HFFc6 (cell line): ENCODE measurements at places on chromosomes 7 and 10. TPM values are rescaled to one million over a fixed set of nuclear protein-coding genes. Genes with fewer than 3 reads are reported as not detected.
A peak's percentile ranks its signal among the peaks of the same experiment; 100 is the strongest.

- DNase-seq, result no peak
- peaks cover 71% of the 10 kb centered on the region for H3K4me1 ChIP-seq
- no peak overlapping the region; the same call in 1 of the 2 replicates for H3K27ac ChIP-seq
- no peaks in the 10 kb centered on the region for H3K27me3 ChIP-seq
These were observed 2.6 kb downstream of the LRRN3 start for GRCh38 chr7:111093496-111093895.

DNA sequence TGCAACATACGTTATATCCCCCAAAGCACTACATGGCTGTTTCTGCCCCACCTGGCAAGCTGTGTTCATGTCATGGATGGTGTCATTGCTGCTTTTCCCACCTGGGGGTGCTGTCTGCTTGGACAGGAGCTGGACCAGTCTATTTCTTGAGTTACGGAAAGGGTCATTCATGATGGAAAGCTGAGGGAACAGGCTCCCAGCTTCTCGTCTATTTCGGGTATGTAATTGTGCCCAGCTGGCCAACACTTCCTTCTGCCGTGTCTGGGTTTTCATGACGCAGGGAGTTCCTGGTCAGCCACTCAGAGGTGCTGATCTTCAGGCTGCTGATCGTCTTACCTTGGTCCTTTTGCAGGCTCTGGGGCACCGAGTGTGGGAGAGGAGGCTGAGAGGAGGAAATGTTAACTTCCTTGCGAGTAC is 8.6 kb downstream of the BTBD16 start:
- peaks cover 41% of the 10 kb centered on the region for H3K4me1 ChIP-seq
- DNase-seq, result peak; percentile 55
- H3K36me3 ChIP-seq, result no peaks in the 10 kb centered on the region
- H3K27me3 ChIP-seq, result peaks cover 3% of the 10 kb centered on the region; the same call in 1 of the 2 replicates
- peak overlapping the region; percentile 22; the same call in 1 of the 2 replicates for H3K4me3 ChIP-seq
- no peak overlapping the region for H3K27ac ChIP-seq

DNA sequence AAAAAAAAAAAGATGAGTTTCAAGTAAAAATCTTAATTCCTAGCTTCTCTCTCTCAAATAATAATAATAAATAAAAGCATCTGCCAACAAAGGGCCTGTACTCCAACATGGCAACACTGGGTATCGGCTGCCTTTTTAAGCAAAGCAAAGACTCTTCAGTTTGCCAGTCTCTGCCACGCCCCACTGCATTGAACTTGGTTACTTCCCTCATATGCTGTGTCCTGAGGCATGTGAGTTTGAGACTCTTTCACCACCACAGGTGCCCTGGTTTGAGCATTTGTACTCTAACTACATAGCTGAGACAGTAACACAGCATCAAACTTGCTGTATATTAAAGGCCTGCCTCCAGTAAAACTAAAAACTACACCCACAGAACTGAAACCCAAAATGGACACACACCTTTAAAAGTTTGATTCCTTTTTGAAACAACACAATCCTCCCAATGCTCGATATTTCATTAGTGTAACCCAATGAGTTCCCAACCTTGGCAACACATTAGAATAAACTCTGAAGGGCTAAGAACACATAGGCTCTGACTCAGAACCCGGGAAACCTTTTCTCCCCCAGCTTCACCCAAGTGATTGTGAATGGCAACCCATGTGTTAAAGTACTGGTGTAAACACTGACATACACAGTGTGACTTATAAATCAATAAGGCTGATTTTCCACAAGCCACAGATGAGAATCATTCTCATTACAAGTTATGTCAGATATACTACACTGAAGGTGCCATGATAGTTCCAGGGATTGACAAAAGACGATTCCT is 12.0 kb downstream of the JAZF1 start:
- H3K27me3 ChIP-seq, result no peaks in the 10 kb centered on the region; the same call in 1 of the 2 replicates
- H3K4me1 ChIP-seq, result peaks cover 57% of the 10 kb centered on the region
- DNase-seq, result no peak

DNA sequence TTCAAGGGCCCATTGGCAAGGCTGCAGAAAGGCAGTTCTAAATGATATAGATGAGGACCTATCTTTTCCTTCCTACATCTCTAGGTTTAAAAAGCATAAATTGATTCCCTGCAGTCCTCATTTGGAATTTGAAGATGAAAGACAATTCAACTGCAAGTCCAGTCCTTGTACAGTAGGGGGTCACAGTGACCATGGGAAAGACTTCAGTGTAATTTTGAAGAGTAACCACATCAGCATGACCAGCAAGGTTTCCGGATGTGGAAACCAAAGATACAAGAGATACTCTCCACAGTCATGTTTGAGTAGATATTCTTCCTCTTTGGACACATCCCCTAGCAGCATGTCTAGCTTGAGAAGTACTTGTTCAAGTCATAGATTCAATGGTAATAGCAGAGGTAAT is 539.3 kb upstream of the TEX47 start:
- H3K36me3 ChIP-seq, result no peaks in the 10 kb centered on the region
- H3K4me1 ChIP-seq, result no peaks in the 10 kb centered on the region
- H3K27me3 ChIP-seq, result no peaks in the 10 kb centered on the region
- H3K4me3 ChIP-seq, result no peak overlapping the region
- no peak overlapping the region for H3K27ac ChIP-seq

DNA sequence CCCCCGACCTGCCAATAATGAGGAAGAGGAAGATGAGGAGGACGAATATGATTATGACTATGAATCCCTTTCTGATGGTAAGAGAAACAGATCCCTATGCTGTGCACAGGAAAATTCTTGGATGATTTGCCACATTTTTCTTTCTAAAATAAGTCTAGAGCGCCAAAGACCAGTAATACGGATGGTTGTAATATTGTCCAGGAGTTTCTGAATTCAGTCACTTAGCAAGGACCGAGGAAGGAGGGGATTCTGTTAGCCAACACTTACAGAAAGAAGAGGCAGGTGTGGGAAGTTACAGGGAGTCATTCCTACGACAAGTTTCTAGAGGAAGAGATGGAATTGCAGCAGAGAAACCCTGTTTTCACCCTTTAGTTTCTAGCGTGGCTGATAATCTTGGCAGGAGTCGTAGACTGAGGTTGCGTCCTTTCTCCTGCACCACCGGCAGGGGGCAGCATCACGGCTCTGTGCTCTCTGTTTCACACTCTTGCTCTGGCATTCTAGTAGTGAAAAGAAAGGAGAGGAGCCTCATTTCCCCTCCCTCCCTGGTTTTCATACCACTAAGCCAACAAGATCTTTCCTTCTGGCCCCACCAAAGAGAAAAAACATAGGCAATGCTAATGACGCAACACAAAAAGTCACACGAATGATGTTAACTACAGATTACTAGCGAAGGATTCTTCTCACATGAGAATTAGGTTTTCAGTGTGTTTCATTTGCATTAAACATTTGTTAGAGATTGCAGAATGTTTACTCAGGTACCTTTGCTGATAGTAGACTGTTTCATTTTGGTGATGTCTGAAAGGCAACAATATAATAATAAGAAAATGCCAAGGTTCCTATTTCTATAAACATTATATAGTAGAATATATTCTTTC is 82.7 kb downstream of the NOC3L start:
- H3K27me3 ChIP-seq, result peaks cover 6% of the 10 kb centered on the region
- no peak overlapping the region for H3K27ac ChIP-seq
- H3K4me3 ChIP-seq, result no peak overlapping the region
- peak; percentile 29 for DNase-seq
- H3K36me3 ChIP-seq, result no peaks in the 10 kb centered on the region
- 0 out of 2 replicates have a peak, but pooled peaks cover 10% of the 10 kb centered on the region for H3K4me1 ChIP-seq

The AFAP1L2 gene
- total RNA-seq, result 0.05 to 0.07 TPM in 2 of 3 replicates, not detected in the other

DNA sequence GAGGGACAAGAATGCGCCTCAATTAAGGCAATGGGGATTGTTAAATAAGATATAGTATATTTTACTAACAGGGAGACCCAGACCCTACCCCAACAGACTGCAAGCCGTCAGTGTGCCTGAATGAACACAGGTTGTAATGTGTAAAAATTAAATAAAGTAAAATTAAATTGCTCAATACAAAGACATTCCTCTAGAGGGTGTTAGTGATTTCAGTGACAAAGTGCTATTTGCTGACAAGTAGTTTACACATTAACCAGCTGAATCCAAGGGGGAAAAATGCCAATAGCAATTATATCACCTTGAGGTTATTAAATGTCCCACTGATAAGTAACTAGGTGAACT is 110.5 kb downstream of the EBF3 start:
- H3K4me3 ChIP-seq, result no peak overlapping the region
- H3K27me3 ChIP-seq, result peaks cover 5% of the 10 kb centered on the region
- H3K4me1 ChIP-seq, result no peaks in the 10 kb centered on the region
- DNase-seq, result no peak
- no peaks in the 10 kb centered on the region for H3K36me3 ChIP-seq
- no peak overlapping the region for H3K27ac ChIP-seq

GRCh38 chr10:43680035-43680434 is 31.4 kb upstream of the ZNF32 start:
- DNase-seq, result no peak
- no peak overlapping the region for H3K27ac ChIP-seq
- H3K4me1 ChIP-seq, result peaks cover 28% of the 10 kb centered on the region
- H3K27me3 ChIP-seq, result no peaks in the 10 kb centered on the region

DNA sequence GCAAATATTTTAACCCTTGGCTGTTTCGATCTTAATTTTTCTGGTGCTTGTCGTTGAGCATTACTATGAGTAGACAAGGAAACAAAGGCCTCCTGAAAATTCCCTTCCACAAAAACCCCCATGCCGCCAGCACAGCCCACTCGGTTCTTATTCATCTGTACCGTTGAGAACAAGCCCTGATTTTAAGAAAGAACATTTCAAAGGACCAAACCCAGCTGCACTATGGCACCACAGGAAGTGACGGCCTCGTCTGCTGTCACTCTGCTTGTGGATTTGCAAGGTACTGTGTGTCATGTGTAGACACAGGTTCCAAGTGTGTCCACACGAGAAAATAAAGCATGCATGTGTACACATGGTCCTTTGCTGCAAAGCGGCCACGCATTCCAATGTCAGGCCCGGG is 285.2 kb downstream of the DNAJB6 start:
- no peaks in the 10 kb centered on the region for H3K4me1 ChIP-seq
- H3K27me3 ChIP-seq, result peaks cover 2% of the 10 kb centered on the region
- no peak for DNase-seq
- no peak overlapping the region for H3K27ac ChIP-seq

DNA sequence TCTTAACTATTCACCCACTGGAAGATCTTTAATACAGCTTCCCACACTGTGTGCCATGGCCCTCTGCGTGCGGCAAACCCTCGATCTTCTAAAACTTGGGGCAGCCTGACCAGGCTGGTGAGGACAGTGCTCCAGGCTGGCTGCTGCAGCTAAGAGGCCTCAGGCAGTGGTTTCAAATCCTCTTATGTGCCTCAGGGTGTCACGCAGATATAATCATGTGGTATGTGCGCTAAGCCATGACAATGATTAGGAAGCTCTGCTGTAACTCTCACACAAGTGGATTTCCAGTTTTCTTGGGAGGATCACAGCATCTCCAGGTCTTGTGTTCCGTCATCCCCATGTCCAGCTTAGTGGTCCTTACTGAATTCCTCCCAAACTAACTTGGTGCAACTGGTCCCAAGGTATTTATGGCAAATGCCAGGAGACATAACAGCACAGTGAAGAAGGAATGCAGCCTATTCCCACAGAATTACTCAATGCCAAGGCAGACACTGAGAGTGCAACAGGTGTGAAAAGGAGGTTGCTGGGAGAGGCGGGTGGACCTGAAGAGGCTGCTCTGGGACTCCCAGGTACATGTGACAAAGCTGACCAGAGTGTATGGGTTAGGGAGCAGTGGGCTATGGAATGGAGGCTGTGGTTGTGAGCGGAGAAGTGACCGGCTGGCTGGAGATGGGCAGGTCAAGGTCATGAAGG is 2.3 kb downstream of the HPS1 start:
- H3K36me3 ChIP-seq, result peaks cover 37% of the 10 kb centered on the region
- H3K27me3 ChIP-seq, result no peaks in the 10 kb centered on the region; the same call in none of the 2 replicates
- H3K27ac ChIP-seq, result peak overlapping the region; percentile 40; the same call in 1 of the 2 replicates
- DNase-seq, result no peak

- no peak overlapping the region for H3K27ac ChIP-seq
- no peaks in the 10 kb centered on the region; the same call in 1 of the 2 replicates for H3K27me3 ChIP-seq
- H3K36me3 ChIP-seq, result no peaks in the 10 kb centered on the region
- no peak overlapping the region for H3K4me3 ChIP-seq
- H3K4me1 ChIP-seq, result peaks cover 12% of the 10 kb centered on the region; the same call in 1 of the 2 replicates
These were observed 198.2 kb upstream of the CSTF2T start for GRCh38 chr10:51897560-51897959.

- DNase-seq, result no peak
- H3K27ac ChIP-seq, result no peak overlapping the region
- peaks cover 3% of the 10 kb centered on the region for H3K27me3 ChIP-seq
- no peak overlapping the region for H3K4me3 ChIP-seq
These were observed 46.9 kb downstream of the PRPF18 start for GRCh38 chr10:13633689-13634088.

DNA sequence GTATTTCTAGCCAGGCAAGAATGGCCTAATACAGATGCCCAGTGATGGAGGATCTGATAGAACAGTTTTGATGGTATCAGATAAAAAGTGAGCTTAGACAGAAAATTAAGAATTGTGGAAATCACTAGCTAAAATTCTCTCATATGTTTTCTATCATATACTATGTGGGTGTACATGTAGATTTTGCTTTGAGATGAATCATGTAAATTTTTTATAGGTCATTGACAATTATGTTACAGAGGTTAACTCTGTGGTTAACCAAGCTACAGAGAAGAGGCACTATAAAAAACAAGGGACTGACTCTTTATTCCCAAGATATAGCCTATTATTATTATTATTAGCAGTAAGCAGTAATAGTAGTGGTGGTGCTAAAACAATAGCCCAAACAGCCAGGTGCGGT is 156.5 kb downstream of the ITGA8 start:
- peaks cover 26% of the 10 kb centered on the region for H3K4me1 ChIP-seq
- no peak overlapping the region for H3K4me3 ChIP-seq
- no peaks in the 10 kb centered on the region for H3K36me3 ChIP-seq
- H3K27ac ChIP-seq, result no peak overlapping the region

DNA sequence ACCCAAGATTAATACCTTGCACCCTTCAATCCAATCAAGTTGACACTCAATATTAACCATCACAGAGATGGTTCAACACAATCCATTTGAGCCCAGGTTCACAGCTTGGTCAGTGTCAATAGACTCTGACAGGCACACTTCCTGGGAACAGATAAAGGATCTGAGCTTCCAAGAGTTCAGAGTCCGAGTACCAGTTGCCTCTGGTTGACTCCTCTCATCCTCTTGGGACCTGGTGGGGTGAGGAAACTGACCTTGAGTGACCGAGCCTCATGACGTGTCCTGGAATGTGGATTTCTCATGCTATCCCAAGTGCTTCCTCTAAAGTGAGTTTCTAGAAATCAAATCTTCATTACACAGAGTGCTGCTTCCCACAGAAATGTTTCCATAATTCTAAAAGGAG is 162.0 kb downstream of the CYP26A1 start:
- peaks cover 22% of the 10 kb centered on the region for H3K4me1 ChIP-seq
- 0 out of 2 replicates have a peak, but pooled peaks cover 3% of the 10 kb centered on the region for H3K36me3 ChIP-seq
- DNase-seq, result peak; percentile 63

The SLC35G1 gene
- total RNA-seq, result 5.0 and 5.5 TPM in 2 replicates
